ENCODE measurements at places on chromosomes 5 and 9.

DNA sequence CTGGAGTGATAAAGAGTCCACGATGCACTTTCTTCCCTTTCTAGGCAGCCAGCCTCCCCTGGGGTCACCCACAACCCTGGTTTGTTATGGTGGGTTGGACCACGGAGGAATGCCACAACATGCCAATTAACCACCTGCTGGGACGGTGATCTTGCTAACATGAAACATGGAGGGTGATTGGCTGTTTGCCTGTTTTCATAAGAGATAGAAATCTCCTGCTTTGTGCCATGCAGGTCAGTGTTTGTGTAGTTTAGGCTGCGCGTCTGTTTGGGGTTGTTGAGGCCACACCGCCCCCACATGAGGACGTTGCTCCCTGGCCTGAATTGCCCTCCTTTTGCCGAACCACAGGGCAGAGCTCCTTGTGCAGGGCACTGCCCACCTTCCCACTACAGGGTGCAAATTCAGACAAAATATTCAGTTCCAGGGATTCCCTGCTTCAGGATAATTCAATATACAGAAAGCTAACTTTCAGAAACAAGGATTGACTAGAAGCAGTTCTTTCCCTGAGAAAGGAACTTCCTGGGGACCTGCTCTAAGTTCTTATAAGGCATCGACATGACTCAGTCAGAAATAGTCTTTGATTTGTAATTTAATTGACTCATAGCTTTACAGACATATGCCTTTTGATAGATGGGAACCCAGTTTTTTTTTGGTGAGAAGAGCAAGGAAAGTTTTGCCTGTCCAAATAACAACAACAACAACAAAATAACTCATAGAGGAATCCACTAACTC lies 427.6 kb downstream of the GADD45G start:
- DNase-seq = no peak

DNA sequence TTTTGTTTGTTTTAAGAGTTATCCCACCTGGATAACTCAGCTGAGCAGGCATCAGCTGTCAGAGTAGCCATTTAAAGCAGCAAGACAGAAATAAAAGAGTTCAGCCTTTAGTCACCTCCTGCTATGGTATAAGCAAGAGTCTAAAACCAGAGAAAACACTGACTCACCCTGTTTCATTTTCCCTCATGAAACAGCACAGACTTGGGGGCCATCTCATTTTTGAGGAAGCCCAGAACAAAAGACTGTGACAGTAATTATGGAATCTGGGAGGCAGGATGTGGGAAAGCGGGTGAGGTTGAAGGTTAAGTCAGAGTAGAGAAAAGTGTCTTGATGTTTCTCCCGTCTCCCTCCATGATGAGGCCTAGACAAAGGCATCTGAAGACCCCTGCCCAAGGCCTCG lies 90.2 kb upstream of the FAM174A start:
- no peak for DNase-seq

DNA sequence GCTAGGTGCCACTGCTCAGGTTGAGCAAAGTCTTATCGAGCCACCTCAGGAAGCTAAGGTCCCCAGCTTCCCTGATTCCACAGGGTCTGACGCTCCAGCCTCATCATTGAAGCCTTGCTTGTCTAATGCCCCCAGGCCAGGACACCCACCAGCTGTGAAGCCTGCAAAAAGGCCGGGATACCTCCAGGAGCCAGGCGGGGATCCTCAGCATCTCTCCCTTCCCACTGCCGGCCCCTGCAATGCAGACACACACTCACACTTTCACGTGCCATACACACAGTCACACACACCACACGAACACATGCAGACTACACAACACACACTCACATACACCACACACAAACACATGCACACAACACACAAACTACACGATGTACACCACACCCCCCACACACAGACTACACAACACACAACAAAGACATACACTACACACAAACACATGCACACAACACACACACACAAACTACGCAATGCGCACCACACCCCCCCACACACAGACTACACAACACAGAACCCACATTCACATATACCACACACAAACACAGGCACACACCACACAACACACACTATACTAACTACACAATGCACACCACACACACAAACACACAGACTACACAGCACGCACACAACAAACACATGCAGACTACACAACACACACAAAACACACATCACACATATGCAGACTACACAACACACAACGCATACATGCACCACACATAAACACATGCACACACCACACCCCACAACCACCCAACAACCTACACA lies 17.8 kb upstream of the S1PR3 start:
- no peak for DNase-seq

DNA sequence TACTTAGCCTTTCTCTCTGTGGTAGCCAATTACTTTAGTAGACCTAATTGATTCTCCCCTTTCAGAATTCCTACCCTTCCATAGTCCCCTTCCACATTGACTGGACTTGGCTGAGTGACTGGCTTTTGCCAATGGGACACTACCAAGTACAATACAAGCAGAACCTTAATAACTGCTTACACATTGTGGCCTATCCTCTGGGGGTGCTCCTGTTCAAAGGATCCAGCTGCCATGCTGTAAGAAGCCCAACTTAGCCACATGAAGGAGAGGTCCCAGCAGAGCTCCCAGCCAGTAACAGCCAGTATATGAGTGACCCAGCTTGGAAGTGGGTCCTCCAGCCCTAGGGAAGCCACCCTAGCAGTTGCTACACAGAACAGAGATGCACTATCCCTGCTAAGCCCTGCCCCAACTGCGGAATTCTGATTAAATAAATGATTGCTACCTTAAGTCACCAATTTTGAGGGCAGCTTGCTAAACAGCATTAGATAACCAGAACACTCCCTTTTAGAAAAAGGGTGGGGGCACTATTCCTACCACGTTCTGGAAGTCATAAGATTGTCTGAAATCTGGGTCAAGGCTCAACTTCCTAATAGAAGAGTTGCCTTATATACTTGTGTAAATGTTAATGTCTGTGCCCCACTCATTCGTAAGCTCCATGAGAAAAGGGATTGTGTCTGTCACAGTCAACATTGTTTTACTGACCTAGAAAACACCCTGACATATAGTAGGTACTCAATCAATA lies 11.1 kb upstream of the APTX start:
- DNase-seq = no peak

GRCh38 chr5:40649463-40650030 lies 30.2 kb upstream of the PTGER4 start:
- no peak for DNase-seq

GRCh38 chr9:15189481-15189880 lies 117.5 kb downstream of the TTC39B start:
- no peak for DNase-seq

DNA sequence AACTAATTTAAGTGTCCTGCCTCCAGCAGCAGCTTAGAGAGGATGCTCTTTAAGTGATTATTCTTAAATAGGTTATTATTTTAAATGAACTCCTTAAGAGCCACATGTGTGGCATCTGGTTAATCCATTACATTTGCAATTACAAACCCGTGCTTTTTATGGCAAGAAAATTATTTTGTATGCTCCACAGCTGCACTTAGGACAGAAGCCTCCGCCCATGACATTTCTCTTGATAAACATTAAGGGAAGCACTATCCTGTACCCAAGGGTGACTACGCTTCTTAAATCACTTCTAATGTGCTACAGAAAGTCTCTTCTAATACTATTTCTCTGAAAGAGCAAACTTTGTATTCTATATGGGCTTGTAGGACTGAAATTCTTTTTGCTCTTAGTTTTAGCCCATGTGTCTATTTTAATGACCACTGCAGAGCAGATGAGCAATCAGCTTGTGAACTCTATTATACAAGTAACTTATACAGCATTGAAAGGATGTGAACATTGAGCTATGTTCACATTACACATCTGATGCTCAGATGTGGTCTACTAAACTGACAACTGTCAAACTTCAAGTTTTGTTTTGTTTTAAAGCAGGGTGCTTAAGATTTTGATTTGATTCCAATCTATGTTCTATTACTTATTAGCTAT lies 223.4 kb downstream of the COX7C start:
- no peak for DNase-seq

GRCh38 chr9:132795511-132796303 lies 82.4 kb downstream of the AK8 start:
- DNase-seq = no peak

DNA sequence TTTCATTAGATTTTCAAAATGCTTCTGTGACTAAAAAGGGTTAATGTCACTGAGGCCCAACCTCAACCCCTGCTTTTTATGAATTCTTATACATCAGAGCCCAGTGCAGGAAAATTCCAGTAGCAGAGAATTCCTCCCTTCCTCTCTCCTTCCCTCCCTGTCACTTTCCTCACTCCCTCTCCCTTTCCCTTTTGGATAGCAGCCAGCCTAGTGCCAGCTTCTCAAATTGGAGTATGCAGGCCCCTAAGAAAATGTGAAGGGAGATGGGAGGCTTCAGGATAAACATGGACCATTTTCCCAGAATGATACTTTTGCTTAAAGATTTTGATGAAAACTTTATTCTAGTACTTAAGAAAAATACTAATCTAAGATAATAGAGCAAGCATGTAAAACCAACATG lies 507.4 kb downstream of the KDM4C start:
- no peak for DNase-seq

GRCh38 chr5:68172314-68172713 lies 43.2 kb upstream of the PIK3R1 start:
- DNase-seq = no peak

GRCh38 chr5:91641730-91642350 lies 258.7 kb upstream of the ARRDC3 start:
- no peak for DNase-seq

DNA sequence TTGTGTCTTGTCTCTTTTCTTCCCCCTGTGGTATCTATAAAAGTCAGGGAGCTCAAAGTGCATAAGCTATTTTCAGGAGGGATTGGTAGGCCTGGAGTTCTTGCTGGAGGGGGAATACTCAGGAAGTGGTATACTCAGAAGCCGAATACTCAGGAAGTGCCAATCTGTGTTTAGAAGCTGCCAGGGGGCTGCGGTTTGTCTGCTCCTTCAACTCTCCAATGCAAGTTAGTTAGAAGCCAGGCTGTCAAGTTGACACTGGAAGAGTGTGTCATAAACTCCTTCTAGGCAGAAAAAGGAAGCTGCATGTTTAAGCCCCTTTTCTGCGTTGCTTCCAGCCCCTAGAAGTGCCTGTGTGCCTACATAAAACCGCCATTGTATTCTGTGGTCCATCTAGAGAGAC lies 366.5 kb downstream of the TAF11L14 start:
- peak; percentile 88 for DNase-seq

DNA sequence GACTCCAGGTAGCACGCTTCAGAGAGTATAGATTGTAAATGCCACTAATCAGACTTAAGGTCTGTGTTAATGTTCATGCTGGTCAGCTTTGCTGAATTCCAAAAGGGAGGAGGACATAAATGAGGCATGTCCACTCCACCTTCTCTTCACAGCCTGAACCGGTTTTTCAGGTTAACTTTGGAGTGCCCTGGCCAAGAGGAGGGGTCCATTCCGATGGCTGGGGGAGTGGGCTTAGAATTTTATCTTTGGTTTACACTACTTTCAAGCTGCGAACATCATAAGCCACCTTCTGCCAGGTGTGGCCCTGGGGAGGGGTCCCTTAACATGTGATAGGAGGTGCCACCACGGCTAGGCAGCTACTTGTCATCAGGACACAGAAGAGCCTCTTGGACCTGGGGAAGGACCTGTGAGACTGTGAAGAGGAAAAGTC lies 24.2 kb downstream of the ABO start:
- DNase-seq = no peak

GRCh38 chr5:41176952-41177351 lies 36.4 kb downstream of the C6 start:
- DNase-seq = no peak

DNA sequence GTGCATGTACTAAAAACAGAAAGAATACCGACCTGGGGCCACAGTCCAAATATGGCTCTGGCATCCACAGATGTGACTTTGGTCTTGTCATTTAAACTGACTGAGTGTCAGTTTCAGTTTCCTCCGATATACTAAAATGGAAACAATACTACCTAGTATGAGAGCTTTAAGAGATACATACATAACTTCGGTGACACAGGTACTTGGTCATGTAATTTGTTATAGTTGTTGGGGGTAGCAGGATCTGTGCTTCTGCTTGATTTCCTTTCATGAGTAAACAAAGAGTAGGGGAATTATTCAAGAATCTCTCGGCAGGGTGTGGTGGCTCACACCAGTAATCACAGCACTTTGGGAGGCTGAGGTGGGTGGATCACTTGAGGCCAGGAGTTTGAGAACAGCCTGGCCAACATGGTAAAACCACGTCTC lies 32.1 kb downstream of the MTMR12 start:
- no peak for DNase-seq

DNA sequence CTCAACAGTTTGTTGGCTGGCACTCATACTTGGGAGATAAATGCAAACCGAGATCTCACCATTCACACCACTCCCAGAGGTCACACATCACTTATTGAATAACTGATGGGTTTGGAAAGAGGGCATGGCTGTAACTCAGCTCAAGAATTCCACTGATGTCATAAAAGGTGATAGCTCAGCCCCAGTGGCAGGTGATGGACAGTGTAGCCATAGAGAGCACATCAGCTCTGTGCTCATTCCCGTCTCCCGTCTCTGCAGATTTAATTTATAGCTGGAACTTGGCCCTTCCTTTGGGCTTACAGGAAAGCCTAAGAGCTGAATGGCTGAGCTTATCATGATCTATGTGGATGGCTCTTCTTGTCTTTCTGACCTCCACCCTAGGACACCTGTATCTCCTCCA lies 59.8 kb downstream of the INSYN2B start:
- no peak for DNase-seq

DNA sequence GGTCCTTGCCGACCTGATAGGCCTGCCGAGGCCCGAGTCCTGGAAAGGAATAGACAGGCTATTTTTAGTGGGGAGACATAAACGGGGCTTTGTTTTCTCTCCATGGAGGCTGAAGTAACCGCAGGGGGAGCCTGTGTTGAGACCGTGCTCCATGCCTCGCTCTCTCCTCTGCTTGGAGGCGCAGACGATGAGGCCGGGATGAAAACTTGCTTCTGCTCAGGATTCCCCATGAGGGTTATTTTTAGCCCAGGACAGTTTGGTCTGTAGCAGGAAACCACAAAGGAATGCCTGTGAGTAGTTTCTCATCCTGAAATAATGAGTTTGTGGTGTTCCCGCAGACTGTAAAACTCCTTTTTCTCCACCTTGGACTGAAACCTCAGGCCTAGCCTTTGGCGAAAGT lies 81.9 kb upstream of the RARS1 start:
- DNase-seq = no peak

DNA sequence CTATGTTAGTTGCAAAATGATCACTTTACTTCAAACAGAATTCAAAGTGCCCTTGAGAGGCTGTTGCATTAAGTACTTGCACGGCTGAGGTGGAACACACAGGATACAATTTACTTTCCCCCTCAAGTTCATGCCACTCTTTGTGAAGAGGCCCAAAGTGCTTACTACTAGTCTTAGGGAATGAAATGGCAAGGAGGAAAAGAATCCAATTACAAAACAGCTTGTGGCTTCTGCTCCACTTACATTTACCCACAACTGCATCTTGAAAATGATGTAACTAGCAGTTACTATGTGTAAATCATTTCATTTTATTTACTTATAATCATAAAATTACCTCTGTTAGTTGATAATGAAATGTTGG lies 14.6 kb downstream of the FOXD1 start:
- DNase-seq = no peak

GRCh38 chr9:113738496-113738892 lies 137.6 kb upstream of the ZNF618 start:
- no peak for DNase-seq

- no peak for DNase-seq
Observed at GRCh38 chr9:18495065-18495464, 21.1 kb downstream of the ADAMTSL1 start.

All from GDM1 (cell line).